Activated naive CD8-positive, alpha-beta T cell treated with anti-CD3 and anti-CD28 coated beads for 36 hours (primary cell): ENCODE measurements at places on chromosomes 4 and X.
A peak's percentile ranks its signal among the peaks of the same experiment; 100 is the strongest.

DNA sequence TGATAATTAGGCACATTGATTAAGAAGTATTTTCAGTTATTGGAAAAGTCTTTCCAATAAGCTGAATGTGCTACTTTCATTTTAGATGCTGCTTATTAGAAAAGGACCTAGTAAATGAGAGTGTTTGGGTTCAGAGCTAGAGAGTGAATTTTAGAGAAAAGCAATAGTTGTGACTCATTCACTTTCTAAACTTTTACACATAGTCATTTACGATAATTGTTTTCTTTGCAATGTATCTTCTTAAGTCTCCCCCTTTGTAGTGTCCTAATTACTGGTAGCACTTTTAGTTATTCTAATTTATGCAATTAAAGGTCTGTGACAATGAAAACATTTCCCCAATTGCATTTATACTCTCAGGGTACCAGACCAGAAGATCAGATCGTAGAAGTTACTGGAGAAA, 1.3 kb downstream of the IL21 start:
- no peak for DNase-seq

GRCh38 chr4:107991945-107992630, 2.4 kb downstream of the HADH start:
- DNase-seq: no peak

DNA sequence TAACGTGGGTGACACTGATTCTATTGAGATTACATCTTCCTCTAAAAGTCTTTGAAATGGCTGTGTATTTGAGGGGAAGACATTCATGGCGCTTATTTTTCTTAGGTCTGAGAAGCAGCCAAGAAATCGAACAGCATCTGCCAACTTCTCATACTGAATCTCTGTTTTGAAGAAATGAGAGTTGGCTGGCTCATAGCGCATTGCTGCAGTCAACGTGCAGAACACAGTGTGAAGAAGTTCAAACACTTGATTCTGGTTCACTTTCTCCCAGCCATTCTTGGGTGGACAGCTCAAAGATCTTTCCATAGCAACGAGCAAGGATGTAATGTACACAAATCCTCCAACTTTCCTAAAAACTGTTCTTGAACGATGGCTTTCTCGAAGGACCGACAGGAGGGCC, 156.5 kb downstream of the WDFY3 start:
- no peak for DNase-seq

GRCh38 chr4:158738866-158739265, 15.7 kb upstream of the PPID start:
- no peak for DNase-seq

GRCh38 chr4:87018753-87019152, 83.9 kb downstream of the AFF1 start:
- DNase-seq: no peak

- no peak for DNase-seq
Observed at GRCh38 chr4:104302731-104303130, 192.0 kb downstream of the CXXC4 start.

- DNase-seq: no peak
Observed at GRCh38 chrX:111507933-111508332, 3.5 kb upstream of the SERTM2 start.

- DNase-seq: no peak
Observed at GRCh38 chr4:99458911-99459447, 23.8 kb upstream of the ADH7 start.

DNA sequence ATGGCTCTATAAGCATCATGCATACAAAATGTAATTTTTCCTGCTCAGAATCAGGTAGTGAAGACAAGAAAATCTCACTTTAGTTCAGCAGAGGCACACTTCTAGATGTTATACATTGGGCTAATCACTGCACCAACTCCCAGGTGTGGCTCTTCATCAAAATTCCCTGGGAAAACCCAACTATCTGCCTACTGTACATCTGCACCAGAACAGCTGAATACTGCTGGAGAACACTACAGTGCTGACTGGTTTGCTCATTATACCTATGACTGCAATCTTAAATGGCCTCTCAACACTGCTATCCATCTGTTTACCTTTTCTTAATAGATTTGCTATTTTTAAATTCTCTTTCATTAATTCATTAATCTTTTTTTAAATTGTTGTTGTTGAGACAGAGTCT, 92.0 kb downstream of the UGT8 start:
- DNase-seq: no peak

GRCh38 chrX:103399744-103400143, 23.4 kb downstream of the BEX3 start:
- no peak for DNase-seq

DNA sequence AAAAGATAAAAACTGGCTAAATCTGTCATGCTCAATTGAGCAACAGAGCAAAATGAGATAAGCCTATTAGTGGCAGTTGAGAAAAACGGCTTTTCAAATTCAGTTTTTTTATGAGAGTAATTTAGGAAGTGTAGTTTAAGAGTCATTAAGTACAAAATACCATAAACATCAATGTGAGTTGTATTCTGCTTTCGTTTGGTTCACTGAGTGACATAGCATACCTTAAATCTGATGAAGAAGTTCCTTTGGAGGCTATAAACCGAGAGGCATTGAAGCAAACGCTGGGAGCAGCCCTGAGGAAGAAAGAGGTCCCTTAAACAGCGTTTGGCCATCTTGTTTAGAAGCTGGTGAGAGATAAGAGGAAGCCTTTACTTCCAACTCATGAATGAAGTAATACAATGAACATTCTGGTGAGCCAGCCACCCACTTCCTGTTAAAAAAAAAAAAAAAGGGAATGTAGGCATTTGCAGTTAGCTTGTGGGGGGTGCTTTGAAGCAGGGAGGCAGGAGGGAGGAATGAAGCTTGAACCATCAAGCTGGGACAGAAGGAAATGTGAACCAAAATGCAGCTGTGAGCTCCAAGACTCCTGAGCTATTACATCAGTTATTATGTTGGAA, 132.3 kb downstream of the ZNF330 start:
- DNase-seq: no peak

DNA sequence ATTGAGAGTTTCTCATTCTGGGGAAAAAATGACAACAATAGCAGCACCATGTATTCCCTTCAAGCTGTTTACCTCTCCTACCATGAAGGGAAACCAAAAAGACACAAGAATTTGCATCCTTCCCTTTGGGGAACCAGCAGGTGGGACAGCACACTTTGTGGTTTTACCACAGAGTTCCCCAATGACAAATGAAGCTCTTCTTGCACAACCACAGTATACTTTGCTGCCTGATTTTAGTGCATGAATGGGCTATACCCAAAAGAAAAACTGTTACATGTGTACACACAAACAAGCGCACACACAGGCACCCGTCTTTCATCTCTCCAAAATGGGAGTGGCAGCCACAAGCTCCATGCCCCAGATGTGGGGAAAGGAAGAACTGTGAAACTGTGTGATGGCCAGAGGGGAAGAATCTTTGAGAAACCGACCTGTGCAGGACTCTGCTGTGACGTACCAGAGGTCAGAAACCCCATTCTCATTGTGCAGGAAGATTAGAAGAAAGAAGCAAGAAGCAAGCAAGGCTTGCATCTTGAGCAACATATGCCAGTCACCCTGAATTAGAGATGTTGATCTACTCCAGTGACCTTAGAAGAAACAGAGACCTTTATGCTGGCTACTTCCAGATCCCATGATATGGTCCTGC, 2.7 kb upstream of the MAML3 start:
- peak; percentile 43 for DNase-seq

DNA sequence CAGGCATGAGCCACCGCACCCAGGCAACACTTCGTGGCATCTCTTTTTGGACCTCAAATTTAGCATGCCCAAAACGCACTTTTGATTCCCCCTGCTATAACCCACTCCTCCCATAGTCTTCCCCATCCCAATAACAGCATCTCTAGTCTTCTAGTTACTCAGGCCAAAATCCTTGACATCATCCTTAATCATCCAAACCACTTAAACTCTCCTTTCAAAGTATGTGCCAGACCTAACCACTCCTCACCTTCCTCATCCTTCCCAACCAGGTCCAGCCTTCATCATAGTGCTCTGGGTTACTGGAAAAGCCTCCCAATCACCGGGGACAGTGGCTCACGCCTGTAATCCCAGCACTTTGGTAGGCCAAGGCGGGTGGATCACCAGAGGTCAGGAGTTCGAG, 41.9 kb downstream of the AFAP1 start:
- no peak for DNase-seq

- no peak for DNase-seq
Observed at GRCh38 chr4:65538571-65538970, 131.7 kb downstream of the EPHA5 start.

- no peak for DNase-seq
Observed at GRCh38 chr4:85039526-85039925, 73.0 kb upstream of the WDFY3 start.

GRCh38 chrX:82362550-82362949, 1145.5 kb upstream of the POU3F4 start:
- no peak for DNase-seq

GRCh38 chr4:168690199-168690598, 193.3 kb downstream of the PALLD start:
- DNase-seq: no peak

GRCh38 chr4:41976775-41977516, 4.6 kb upstream of the DCAF4L1 start:
- no peak for DNase-seq

DNA sequence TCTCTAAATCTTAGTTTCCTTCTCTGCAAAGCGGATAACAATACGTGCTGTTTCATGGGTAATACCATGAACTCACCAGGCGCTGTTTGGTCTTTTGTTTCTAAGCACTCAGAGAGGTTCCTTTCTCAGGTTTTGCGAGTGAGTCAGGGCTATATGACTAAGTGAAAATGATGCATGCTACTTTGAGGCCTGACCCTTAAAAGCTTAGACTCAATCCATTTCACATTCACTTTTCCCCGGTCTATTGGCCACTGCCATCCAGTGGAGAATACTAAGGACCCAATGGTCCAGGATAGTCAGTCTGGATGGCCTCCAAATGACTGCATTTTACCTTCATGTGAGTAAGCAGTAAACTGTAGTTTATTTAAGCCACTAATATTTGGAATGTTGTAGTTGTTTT, 400.8 kb upstream of the SLIT2 start:
- DNase-seq: no peak

GRCh38 chr4:103719830-103720207, at the start of gene TACR3:
Gene TACR3 (minus strand): TSS chr4:103719985. CDS start chr4:103719675, 310 bp downstream.
- no peak for DNase-seq

- DNase-seq: no peak
Observed at GRCh38 chr4:34733185-34733941, 1511.0 kb downstream of the ARAP2 start.
